SK-N-SH (cell line): ENCODE measurements at places on chromosomes 11 and 22.
A peak's percentile ranks its signal among the peaks of the same experiment; 100 is the strongest.

GRCh38 chr11:73017024-73017751 is 124.9 kb downstream of the FCHSD2 start:
- no peak overlapping the region for H3K27ac ChIP-seq
- no peaks in the 10 kb centered on the region for H3K27me3 ChIP-seq
- peaks cover 19% of the 10 kb centered on the region; the same call in 1 of the 2 replicates for H3K4me1 ChIP-seq
- DNase-seq: no peak
- no peak overlapping the region for H3K4me3 ChIP-seq

- peaks cover 27% of the 10 kb centered on the region; the same call in 1 of the 2 replicates for H3K4me1 ChIP-seq
- H3K4me3 ChIP-seq: no peak overlapping the region
- DNase-seq: no peak
- H3K36me3 ChIP-seq: no peaks in the 10 kb centered on the region
Observed at GRCh38 chr22:49101225-49101624, 726.4 kb downstream of the BRD1 start.

DNA sequence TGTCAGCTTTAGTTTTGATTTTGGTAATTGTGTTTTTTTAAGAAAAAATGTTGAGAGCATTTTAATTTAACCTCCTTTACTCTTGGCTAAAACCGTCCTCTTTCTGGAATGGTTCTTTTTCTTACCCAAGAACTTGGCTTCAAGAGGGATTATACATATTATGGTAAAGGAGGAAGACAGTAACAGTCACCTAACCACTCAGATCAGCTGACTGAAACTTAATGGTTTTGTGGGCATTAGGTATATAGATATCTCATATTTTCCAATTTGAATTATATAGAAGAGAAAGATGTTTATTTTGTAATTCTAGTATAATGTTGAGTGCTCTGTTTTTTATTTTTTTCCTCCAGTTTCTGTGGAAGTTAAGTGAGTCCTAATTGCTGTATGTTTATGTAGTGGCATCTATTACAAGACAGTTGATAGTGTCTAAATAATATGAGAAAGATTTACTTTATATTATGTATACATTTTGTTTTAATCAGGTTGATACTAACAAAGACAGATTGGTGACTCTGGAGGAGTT is 36.6 kb upstream of the NCR3LG1 start:
- no peak overlapping the region for H3K4me3 ChIP-seq
- no peaks in the 10 kb centered on the region for H3K4me1 ChIP-seq
- peaks cover 24% of the 10 kb centered on the region for H3K36me3 ChIP-seq
- no peak for DNase-seq
- no peak overlapping the region; the same call in 1 of the 2 replicates for H3K27ac ChIP-seq

GRCh38 chr22:49018601-49019000 is 809.1 kb downstream of the BRD1 start:
- DNase-seq: no peak
- H3K27me3 ChIP-seq: peaks cover 31% of the 10 kb centered on the region; the same call in 1 of the 2 replicates
- H3K36me3 ChIP-seq: no peaks in the 10 kb centered on the region
- H3K4me3 ChIP-seq: no peak overlapping the region
- H3K27ac ChIP-seq: no peak overlapping the region

- H3K36me3 ChIP-seq: peaks cover 63% of the 10 kb centered on the region
- H3K27ac ChIP-seq: peak overlapping the region; percentile 16; the same call in 1 of the 2 replicates
- no peak overlapping the region for H3K4me3 ChIP-seq
Observed at GRCh38 chr11:10797531-10797930, 11.2 kb downstream of the EIF4G2 start.

GRCh38 chr22:36461665-36462649 is 19.5 kb downstream of the TXN2 start:
- no peaks in the 10 kb centered on the region; the same call in 1 of the 2 replicates for H3K4me1 ChIP-seq
- no peaks in the 10 kb centered on the region for H3K27me3 ChIP-seq
- H3K36me3 ChIP-seq: no peaks in the 10 kb centered on the region
- no peak overlapping the region for H3K27ac ChIP-seq
- H3K4me3 ChIP-seq: no peak overlapping the region

DNA sequence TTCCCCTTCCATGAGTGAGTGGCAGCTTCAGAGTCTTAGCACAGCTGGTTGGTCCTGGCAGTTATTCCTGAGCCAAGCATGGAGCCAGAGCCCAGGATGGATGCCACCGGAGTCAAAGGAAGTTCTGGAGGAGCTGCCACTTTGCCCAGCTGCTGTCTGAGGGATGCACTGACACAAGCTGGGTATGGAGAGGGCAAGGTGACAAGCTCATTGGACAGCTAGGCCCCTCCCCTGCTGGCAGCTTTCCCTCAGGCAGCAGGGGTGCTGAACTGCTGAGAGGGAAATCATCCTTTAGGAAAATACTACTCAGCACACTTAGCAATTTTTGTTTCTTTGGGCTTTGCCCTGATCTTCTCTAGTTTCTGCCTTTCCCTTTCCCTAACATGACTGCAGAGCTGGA is 99.3 kb upstream of the SESN3 start:
- DNase-seq: no peak
- H3K27ac ChIP-seq: no peak overlapping the region
- no peaks in the 10 kb centered on the region for H3K27me3 ChIP-seq
- no peaks in the 10 kb centered on the region for H3K36me3 ChIP-seq
- H3K4me1 ChIP-seq: peaks cover 7% of the 10 kb centered on the region; the same call in 1 of the 2 replicates

DNA sequence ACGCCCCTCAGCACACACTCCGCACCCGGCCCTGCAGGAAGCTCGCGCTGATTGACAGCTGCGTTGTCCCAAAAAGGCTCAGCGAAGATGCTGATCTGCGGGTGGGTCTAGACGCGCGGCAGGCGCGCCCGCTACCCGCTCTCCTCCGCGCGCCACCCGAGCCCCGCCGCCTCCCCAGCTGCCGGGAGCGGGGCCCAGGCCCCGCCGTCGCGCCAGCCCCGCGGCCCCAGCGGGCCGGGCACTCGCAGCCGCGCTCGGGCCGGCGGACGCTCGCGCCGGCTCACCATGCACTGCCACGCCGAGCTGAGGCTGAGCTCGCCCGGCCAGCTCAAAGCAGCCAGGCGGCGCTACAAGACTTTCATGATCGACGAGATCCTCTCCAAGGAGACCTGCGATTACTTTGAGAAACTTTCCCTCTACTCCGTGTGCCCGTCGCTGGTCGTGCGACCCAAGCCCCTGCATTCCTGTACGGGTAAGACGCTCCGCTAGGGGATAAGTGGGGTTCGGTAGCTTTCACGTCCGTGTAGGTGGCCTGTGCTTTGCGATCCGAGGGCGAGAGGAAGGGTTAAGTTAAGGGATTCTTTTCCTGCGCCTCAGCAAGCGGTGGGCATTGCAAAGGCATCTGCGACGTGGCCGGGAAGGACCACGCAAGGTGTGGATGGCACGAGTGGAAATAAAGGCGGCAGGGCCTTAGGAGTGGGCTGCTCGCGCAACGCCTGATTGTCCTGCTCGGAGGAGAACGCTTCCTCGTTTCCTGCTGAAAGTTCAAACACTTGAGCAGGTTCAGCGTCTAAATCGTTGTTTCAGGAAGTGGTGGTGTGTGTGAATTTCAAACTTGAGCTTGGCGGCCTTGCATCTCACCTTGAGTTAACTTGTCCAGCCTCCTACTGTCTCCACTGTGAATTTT is at the start of gene BARX2:
Gene BARX2, plus strand, starts transcription at position 98 of the 907 bp plus-strand sequence. Its CDS starts 188 bp downstream, at position 286.
- H3K27me3 ChIP-seq: peaks cover 93% of the 10 kb centered on the region
- no peak within 1 kb of the TSS; the same call in 1 of the 2 replicates for H3K4me3 ChIP-seq
- H3K4me1 ChIP-seq: peaks cover 7% of the 10 kb centered on the region; the same call in 1 of the 2 replicates
- peak; percentile 70 for DNase-seq

DNA sequence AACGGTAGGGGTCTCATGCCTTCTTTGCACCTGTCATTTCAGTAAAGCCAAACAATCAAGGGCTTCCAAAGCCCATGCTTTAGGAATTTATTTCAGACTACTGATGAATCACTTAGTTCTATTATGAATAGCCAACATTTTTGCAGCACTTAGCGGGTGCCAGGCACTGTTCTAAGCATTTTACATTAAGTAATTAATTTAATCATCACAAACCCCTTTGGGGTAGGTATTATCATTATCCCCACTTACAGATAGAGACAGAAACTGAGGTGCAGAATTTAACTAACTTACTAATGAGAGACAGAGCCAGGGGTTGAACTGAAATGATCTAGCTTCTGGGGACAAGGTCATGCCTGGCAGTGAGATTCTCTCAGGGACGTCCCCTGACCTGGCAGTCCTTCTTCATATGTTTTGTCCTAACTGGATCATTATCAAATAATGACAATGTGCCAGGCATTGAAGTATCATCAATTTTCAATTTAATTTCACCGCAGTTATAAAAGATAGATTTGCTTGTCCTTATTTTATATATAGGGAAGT is 31.7 kb upstream of the NAV2 start:
- peaks cover 64% of the 10 kb centered on the region for H3K4me1 ChIP-seq
- H3K27ac ChIP-seq: peak overlapping the region; percentile 92
- no peaks in the 10 kb centered on the region for H3K36me3 ChIP-seq
- no peak for DNase-seq
- no peaks in the 10 kb centered on the region for H3K27me3 ChIP-seq

- H3K27ac ChIP-seq: peak overlapping the region; percentile 79; the same call in 1 of the 2 replicates
- no peaks in the 10 kb centered on the region for H3K27me3 ChIP-seq
- peak overlapping the region; percentile 58 for H3K4me3 ChIP-seq
- no peak for DNase-seq
- H3K4me1 ChIP-seq: peaks cover 8% of the 10 kb centered on the region; the same call in 1 of the 2 replicates
- H3K36me3 ChIP-seq: no peaks in the 10 kb centered on the region
Observed at GRCh38 chr22:21734540-21735199, 924 bp downstream of the YPEL1 start.

- H3K36me3 ChIP-seq: no peaks in the 10 kb centered on the region
- no peaks in the 10 kb centered on the region for H3K27me3 ChIP-seq
- no peak overlapping the region for H3K4me3 ChIP-seq
- peaks cover 9% of the 10 kb centered on the region; the same call in 1 of the 2 replicates for H3K4me1 ChIP-seq
- DNase-seq: no peak
- H3K27ac ChIP-seq: no peak overlapping the region
Observed at GRCh38 chr11:130403967-130404366, 24.4 kb downstream of the ADAMTS8 start.

GRCh38 chr11:11251394-11251970 is 101.6 kb downstream of the CSNK2A3 start:
- no peak overlapping the region for H3K4me3 ChIP-seq
- DNase-seq: no peak
- H3K27ac ChIP-seq: no peak overlapping the region
- 0 out of 2 replicates have a peak, but pooled peaks cover 6% of the 10 kb centered on the region for H3K27me3 ChIP-seq

GRCh38 chr22:50115693-50116092 is 25.9 kb downstream of the MOV10L1 start:
- peak; percentile 83 for DNase-seq
- no peaks in the 10 kb centered on the region for H3K27me3 ChIP-seq
- H3K4me3 ChIP-seq: no peak overlapping the region
- H3K36me3 ChIP-seq: no peaks in the 10 kb centered on the region; the same call in 1 of the 2 replicates
- H3K27ac ChIP-seq: peak overlapping the region; percentile 87; the same call in 1 of the 2 replicates
- H3K4me1 ChIP-seq: peaks cover 14% of the 10 kb centered on the region
